ENCODE measurements at places on chromosomes 6 and 20.

- peak; percentile 55 for DNase-seq
Measured at GRCh38 chr6:73675466-73676098, 20.4 kb upstream of the CD109 start.

- DNase-seq = no peak
Measured at GRCh38 chr6:131736003-131736596, 25.3 kb upstream of the CTAGE9 start.

- DNase-seq = no peak
Measured at GRCh38 chr20:45059022-45059728, 41.8 kb downstream of the KCNS1 start.

GRCh38 chr6:73774311-73774774, 78.3 kb downstream of the CD109 start:
- no peak for DNase-seq

GRCh38 chr6:109740787-109741186, 49.7 kb downstream of the FIG4 start:
- DNase-seq = no peak

Measured in stimulated activated CD4-positive, alpha-beta T cell treated with anti-CD3 and anti-CD28 coated beads, Interleukin-1b, Interleukin-23, amount 100 ng/mL, for 1 hour (primary cell).